Astrocyte of the hippocampus (primary cell): ENCODE measurements at places on chromosomes 3 and 15.
A peak's percentile ranks its signal among the peaks of the same experiment; 100 is the strongest.

- DNase-seq: peak; percentile 79
Observed at GRCh38 chr15:99755692-99756409, 22.6 kb upstream of the LYSMD4 start.

DNA sequence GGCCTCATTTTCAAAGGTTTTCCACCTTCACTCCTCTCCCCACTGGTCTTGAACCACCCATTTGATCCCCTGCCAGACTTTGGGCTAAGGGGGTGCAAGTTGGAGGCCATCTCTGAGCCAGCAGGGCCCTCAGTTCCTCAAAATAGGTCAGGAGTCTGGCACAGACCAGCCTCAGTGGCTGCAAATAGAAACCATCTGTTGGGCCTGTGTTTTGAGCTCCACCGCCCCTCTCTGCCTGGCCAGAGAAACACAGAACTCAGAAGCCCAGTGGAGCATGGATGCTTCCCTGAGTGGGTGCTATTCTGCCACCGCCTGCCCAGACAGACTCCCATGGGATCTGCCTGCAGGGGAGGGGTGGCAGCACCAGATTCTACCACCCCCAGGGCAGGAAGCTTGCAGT, 56.3 kb downstream of the CORO2B start:
- no peak for DNase-seq

- DNase-seq: peak; percentile 74
Observed at GRCh38 chr3:104596551-104596950, 770.2 kb upstream of the ALCAM start.

DNA sequence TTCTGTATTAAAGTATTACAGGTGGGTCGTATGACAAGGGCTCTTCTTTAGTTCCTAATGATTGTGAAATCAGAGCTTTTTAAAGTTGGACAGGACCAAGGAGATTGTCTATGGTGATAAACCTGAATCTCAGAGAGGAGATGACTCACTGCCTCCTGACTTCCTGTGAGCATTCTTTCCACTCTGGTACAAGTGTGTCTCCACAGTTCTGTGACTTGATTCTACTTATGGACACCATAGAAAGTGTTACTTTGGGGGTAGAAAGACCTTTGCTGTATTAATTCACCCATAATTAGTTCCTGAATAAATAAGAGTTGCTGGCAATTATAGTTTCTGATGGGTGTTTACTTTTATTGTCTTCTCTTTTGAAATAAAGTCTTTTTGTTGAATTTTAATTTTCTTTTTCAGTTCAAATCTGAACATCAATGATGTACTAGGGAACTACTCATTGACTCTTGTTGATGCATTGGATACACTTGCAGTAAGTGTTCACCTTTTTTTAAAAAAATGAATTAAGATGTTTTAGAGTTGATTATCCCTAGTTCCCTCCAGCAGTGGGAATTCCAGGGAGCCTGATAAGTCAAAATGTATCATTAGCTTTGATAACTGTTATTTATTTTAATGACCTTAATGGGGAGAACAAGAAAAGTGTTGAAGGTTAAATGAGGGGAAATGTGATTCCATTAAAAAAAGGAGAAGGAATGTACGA, 7.4 kb downstream of the EDEM1 start:
- DNase-seq: peak; percentile 67

DNA sequence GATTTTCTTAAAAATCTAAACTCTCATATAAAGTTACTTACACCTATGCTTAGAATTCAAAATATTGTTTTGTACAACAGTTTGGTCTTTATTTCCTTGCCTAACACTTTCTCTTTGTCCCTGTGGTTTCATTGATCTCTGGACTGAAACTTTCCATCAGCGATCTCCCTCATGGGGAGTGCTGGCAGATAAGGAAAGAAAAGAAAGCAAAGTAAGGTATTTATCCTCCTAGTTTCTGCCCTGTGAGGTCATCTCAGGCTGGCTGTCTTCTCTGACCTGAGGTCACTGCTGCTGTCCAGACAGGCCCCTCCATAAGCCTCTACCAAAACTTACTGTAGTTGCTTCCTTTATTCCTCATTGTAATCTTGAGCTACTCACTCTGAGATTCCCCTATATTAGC, 57.9 kb upstream of the EPHA6 start:
- no peak for DNase-seq

GRCh38 chr3:132984181-132984580, 54.0 kb upstream of the TMEM108 start:
- no peak for DNase-seq

DNA sequence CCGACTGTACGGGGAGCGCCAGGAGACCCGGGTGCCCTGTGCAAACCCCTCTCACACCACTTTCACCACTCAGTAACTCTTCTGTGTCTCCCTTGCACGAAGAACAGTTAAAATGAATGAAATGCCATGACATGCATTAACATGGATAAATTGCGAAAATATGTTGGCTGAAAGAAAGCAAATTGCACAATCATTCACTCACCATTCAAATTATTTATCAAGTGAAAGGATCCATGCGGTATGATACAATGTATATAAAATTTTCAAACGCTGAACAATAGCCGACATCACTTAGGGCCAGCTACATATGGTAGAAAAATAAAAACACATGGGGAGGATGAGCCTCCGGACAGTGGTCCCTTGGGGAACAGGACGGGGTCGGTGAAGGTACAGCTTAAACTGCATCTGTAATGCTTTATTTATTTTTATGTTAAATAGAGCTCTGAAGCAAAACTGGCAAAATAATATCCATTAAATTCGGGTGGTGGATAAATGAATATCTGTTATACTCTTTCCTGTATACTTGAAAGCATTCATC, 45.9 kb downstream of the SLC12A8 start:
- DNase-seq: no peak

DNA sequence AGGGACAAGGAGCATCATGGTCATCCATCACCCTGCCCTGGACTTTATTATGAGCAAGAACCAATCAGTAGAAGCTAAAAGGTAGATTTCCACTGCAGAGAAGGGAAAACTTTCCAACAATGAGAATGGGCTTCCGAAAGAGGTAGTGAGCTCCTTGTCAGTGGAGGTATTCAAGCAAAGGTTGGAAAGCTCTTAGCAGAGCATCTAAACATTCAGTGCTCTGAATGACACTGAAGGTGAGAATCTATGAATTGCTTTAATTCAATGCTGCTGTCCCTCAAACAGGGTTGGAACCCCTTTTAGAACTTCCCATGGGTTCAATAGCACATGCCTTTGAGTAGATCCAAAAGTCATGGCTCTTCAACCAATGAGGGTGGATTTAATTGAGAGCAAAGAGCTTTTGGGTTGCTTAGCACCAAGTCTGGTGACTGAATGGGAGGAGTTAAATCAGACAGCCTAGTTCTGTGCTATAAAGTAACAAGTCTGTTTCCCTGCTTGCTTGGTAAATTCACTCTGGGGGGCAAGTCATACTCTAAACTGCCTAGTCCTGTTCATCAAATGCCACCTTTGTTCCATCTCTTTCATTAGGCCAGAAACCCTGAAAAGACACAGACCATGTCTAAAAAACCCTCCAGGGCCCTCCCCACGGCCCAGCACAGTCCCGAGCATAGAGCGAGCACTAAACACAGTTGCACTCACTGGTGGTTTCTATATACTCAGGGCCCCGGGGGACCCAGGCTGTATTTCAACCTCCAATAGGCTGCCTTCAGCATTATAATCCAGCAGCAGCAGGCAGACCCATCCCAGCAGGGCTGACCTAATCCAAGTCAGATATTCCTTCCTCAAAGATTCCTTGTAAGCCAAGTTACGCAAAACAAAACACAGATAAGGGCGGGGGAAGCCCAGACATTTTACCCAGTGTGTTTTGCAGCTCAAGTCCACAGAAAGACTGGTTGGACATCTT, 161.2 kb downstream of the MEGF11 start:
- no peak for DNase-seq

GRCh38 chr15:31330836-31331235, 4.2 kb downstream of the KLF13 start:
- no peak for DNase-seq

DNA sequence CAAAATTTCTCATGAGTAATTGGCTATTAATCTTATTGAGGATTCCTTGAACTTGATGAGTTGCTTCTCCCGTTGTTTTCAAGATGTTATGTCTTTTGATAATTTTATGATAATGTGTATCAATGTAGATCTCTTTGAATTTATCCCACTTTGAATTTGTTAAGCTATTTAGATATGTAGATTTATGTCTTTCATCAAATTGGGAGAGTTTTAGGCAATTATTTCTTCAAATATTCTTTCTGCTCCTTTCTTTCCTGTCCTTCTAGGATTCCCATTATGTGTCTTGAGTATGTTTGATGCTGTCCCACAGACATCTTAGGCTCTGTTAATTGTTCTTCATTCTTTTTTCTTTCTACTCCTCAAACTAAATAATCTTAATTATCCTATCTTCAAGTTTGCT, 68.1 kb upstream of the FGD5 start:
- no peak for DNase-seq

DNA sequence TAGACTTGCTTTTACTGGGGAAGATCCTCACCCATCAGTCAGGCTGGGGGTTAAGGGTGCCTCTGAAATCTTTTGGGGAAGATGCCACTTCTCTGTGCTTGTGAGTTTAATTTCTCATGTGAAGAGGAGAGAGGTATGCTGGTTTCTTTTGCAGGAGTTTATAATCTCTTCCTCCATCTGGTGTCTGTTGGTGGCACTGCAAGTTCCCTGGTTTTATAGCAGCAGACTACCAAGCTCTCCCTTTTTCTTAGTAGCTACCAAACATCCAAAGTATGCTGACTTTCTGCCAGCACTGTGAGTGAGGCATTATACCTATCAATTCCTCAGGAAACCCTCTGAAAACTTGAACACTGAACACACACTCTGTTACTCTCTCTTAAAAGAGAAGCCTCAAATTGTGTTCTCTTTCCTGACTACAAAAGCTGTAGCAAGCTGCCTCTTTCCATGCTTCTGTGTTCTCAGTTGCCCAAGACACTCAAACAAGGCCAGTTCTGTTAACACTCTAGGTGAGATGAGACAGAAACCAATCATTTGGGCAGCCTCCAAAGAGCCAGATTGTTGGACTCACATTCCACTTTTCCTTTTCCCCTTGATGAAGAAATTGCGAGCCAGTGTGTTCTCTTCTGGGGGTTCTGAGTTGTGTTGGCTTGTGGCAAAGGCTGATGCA, 299.5 kb downstream of the GAP43 start:
- DNase-seq: peak; percentile 79

- DNase-seq: peak; percentile 80
Observed at GRCh38 chr3:125602752-125603649, 7.7 kb upstream of the OSBPL11 start.

- no peak for DNase-seq
Observed at GRCh38 chr3:151798466-151798865, 15.4 kb upstream of the AADAC start.

GRCh38 chr3:55858302-55858701, 371.2 kb upstream of the WNT5A start:
- DNase-seq: no peak

GRCh38 chr15:92715758-92716157, 60.2 kb upstream of the FAM174B start:
- DNase-seq: peak; percentile 90

DNA sequence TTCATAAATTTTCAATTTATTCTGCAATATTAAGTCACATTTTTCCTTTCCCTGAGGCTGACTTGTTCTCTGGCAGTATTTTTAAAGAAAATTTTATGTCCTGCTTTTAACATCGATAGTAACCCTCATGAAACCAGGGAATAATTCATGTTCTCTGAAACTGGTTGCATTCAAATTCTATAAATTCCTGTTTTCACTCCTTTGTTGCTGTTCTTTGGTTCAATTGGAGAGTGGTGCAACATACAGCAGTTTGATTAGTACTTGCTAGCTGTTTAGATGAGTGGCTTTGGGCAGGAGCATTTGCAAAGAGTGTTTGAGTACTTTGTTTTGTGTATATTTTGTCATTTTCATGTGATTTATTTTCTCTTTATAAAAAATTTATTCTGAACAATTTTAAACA, 19.2 kb downstream of the ZIC1 start:
- no peak for DNase-seq

- no peak for DNase-seq
Observed at GRCh38 chr3:178097576-178097975, 438.7 kb upstream of the KCNMB2 start.

- DNase-seq: no peak
Observed at GRCh38 chr15:101639667-101640066, 12.5 kb downstream of the TM2D3 start.

GRCh38 chr3:152380043-152380442, 111.3 kb downstream of the MBNL1 start:
- no peak for DNase-seq

DNA sequence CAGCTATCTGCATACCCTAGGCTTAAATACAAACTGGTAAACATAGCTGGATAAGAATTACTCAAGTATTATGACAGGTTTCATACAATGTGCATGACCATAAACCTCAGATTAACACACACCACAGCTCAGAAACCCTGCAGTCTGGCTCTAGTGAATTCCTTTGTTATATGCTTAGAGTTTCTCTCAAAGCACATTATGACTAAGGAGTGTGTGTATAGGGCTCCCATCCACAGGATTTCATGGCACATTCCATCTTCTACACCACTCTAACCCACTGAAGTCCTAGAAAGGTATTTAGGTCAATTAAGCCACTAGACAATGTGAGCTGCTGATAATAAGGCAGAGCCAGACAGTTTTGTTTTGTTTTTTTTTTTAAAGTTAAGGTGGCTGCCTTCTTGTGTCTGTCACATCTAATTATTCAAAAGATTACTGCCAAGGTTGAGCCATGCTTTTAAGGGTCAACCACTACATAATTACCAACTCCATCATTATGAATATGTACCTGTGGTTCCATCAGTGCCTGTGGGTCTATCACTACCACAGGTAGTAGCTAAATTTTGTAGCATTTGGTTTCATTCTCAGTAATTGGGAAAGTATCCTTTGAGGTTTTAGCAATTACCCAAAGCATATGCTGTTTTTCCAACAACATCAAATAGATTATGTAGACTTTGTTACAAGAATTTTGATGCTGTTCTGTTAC, 107.0 kb downstream of the ALCAM start:
- DNase-seq: peak; percentile 94

GRCh38 chr3:155402656-155403055, 109.2 kb upstream of the STRIT1 start:
- no peak for DNase-seq

DNA sequence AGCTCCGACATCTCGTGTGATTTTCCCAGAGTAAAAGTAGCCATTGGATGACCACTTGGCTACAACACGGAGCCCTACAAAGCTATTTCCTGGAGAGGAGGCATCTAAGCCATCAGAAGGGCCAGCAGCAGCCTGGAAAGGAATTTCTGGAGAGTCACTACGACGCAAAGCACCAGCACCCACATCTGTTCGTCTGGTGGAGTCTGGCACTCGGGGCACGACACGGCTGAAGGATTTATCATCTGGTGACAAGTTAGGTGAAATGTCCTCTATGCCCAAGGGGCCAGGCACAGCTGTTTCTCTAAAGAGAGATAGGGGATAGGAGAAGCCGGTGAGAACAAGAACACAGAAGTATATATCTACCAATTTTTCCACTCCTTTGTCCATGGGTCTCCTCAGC, 49.5 kb downstream of the TUBGCP4 start:
- DNase-seq: no peak

DNA sequence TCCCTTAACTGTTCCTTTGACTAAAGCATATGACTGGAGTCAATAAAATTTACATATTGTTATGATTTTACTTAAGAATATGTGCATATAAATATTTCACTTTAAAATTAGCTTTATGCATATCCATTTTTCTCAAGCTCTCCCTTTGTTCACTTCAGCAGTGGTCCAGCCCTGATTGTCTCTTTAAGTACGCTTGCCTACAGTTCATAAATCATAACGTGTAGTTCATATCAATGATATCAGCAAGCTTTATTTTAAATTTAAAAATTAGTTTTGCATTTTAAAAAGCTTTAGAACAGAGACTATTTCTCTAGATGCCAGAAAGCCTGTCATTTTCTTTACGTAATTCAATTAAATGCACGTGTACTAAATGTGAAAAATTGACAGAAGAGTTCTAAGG, 721.9 kb downstream of the OTOL1 start:
- no peak for DNase-seq

GRCh38 chr3:52373676-52374075, 57.6 kb downstream of the DNAH1 start:
- no peak for DNase-seq
